ENCODE measurements at places on chromosomes 13 and 19. TPM values are rescaled to one million over a fixed set of nuclear protein-coding genes. Genes with fewer than 3 reads are reported as not detected.

Gene CLEC17A
- total RNA-seq: not detected

Gene CYP2B6
- total RNA-seq: not detected

GRCh38 chr19:16942583-16942982 lies 53.8 kb downstream of the F2RL3 start:
- DNase-seq: no peak

DNA sequence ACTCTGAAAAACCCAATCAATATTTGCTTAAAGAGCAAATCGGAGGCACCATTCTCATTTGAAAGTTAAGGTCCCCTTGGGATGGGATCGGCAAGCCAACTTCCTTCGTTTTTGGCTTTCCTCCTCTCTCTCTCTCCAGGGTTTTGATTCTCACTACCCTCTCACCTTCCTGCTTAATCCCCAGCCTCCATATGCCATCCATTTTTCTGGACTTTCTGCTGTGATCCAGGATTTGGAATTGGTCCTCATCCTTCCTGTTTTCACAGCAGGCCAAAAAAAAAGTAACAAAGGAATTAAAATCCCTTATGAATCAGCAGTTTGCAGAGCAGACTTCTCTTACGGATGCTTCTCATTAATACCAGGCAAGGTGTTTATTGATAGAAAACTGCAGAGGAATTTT lies 283.1 kb upstream of the TMTC4 start:
- DNase-seq: no peak

DNA sequence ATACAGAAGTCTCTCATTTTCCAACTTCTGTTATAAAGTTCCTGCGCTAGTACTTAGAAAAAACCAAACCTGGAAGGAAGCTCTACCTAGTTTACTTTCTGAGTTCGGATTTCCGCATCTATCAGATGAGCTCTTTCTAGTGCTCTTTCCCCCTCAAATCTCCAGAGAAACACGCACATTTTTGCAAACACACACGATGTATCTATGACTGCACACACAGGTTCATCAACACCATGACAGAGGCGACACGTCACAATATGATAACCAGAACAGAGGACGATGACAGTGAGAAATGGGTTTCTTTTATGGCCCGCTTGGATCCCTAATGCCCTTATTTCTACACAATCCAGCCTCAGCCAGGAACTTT lies 629 bp upstream of the LRRC63 start:
- DNase-seq: no peak

- DNase-seq: no peak
Observed at GRCh38 chr13:29887686-29888085, 37.3 kb upstream of the UBL3 start.
